ENCODE measurements at places on chromosomes 13 and 19.
A peak's percentile ranks its signal among the peaks of the same experiment; 100 is the strongest.

DNA sequence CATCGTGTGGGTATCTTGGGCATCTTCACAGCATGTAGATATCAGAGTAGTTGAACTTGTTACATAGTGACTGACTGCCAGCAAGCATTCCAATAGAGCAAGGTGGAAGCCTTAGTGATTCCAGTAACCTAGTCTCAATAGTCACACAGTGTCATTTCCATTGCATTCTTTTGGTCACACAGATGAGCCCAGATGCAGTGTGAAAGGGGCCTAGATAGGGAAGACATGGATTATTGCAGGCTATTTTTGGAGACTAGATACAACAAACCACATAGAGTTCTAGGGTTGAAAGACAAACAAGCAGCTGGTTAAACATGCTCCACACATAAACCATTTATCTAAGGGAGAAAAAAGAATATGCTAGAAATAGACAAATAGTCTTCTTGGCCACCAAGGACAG is 553.5 kb downstream of the DCT start:
- DNase-seq, result no peak

DNA sequence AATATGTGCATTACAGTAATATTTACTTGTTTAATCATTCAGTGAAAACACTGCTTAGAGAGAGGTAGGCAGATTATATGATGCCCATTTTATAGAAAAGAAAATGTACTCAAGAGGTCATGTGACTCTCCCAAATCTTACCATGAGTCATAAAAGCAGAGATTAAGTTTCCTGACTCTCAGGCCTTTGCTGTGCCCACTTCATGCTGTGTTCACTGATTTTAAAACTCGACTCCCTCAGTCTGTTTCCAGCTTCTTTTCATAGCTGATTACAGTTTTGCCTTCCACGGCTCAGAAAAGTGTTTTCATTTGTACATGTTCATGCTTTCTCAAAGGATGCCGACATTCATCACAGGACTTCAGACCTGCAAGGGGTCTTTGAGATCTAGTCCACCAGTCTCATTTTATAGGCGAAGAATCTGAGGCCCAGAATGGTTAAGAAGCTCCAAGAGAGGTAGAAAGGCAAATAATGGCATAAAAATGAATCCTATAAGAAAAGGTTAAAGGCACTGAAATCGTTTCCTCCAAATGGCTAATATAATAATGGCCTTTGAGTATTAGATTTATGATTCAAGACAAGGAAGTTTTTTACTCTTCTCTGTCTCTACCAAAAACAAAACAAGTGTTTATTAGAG is 9.0 kb upstream of the IPO5 start:
- no peak for DNase-seq

DNA sequence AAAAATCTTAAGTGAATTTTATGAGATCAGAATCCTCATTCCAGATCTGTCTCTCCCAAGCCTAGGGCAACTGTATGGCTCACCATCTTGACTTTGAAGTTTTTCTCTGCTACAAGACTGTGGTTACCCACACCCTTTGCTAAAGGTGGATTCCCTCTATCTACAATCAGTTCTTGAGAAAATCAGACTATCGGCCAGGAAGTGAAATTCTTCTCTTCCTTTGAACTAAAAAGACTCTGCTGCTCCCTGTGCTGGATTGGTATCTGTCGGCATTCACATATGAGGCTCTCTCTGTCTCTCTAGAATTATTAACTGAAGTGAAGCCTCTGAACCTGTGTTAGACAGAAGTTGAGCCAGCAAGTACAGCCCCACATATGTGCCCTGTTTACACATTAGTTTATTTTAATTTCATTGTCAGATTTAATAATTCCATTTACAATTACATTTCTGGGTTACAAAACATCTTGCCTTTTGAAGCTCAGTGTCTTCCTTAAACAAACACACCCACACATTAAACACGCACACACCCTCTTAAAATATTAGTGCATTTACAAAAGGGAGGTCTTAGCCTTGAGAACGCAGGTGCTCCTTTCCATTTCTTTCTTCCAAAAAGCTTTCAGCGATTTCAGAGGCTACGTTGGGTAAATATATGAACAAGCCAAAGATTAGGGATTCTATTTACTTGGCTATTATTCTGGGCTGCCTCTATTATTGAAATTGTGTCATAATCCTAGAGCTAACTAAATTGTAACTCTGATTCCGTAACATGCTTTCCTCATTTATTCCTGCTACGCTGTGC is 145.7 kb downstream of the MIPEP start:
- DNase-seq, result no peak

DNA sequence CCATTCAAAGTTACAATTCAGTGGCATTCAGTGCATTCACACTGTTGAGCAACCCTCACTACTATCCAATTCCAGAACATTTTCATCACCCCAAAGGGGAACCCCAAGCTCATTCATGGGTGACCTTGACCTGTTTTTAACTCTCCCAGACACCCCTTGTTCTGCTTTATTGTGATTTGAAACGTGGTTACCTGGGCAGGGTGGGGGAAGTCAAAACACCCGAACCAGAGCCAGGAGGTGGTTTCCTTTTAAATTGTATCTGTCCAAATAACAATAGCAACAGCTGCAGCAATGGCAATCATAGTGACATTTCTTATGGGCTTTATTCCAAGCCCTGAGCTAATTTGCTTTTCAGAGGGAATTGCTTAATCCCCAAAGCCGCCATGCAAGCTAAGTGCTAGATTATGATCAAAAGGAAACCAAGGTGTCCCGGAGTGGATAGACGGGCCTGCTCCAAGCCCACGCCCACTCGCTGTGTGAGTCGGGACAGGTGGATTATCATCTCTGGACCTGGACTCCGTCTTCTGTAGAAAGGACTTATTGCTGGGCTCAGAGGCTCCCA is 6.1 kb downstream of the PTGIR start:
- DNase-seq, result no peak

GRCh38 chr19:58428617-58429016 is 11.3 kb downstream of the ZNF132 start:
- DNase-seq, result no peak

DNA sequence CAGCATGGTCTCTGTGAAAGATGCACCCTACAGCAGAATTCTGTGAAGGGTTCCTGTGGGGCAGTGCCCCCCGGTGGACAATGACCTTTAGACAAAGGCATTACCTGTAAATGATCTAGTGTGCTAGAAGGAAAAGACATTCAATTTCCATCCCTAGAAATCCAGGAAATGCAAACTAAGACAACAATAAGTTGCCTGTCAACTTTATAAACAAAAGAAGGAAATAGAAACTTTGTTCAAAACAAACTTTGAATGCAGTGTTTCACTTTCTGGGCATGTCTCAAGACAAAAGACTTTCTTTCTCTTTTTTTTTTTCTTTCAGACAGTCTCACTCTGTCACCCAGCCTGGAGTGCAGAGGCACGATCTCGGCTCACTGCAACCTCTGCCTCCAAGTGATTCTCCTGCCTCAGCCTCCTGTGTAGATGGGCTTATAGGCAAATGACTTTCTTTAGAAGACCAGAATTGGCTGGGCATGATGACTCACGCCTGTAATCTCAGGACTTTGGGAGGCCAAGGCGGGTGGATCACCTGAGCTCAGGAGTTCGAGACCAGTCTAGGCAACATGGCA is 15.5 kb downstream of the TEX101 start:
- DNase-seq, result no peak

- no peak for DNase-seq
These were observed 465.1 kb upstream of the ZNF507 start for GRCh38 chr19:31880283-31880682.

GRCh38 chr19:46574533-46574932 is 26.6 kb upstream of the CALM3 start:
- DNase-seq, result no peak

- peak; percentile 56 for DNase-seq
These were observed 823 bp downstream of the TLE5 start for GRCh38 chr19:3061182-3062161.

DNA sequence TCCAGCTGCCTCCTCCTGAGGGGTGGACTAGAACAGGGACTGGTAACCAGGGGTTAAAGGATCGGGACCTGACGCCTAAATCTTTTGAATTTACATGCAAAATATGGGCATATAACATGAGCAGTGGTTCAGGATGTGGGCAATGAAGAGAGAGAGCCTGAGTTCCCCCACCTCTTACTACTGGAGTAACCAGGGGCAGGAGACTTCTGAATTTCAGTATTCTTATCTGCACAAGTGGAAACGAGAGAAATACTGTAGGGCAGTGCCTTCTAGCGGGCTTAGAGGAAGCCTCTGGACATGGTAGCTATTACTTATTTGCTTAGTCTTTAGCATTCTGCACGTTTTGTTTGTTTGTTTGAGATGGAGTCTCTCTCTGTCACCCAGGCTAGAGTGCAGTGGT is 26.3 kb downstream of the BCAT2 start:
- DNase-seq, result no peak

Measured in globus pallidus (tissue), 1 donor.